ENCODE measurements at places on chromosomes 16 and 17. TPM values are rescaled to one million over a fixed set of nuclear protein-coding genes. Genes with fewer than 3 reads are reported as not detected.

NUP88 gene
- polyA plus RNA-seq, result 58.2 TPM

APOBR gene
- polyA plus RNA-seq, result 0.92 TPM

PDE6G gene
- 0.93 TPM for polyA plus RNA-seq

CTCF gene
- polyA plus RNA-seq, result 17.9 TPM

ERBB2 gene
- polyA plus RNA-seq, result 13.1 TPM

INO80E gene
- 109 TPM for polyA plus RNA-seq

TEDC2 gene
- polyA plus RNA-seq, result 1.5 TPM

UNC45B gene
- 0.06 TPM for polyA plus RNA-seq

KRTAP2-1 gene
- polyA plus RNA-seq, result not detected

HSD17B2 gene
- polyA plus RNA-seq, result 6.6 TPM

MIF4GD gene
- polyA plus RNA-seq, result 12.9 TPM

DBNDD1 gene
- polyA plus RNA-seq, result 7.3 TPM

MSLN gene
- 0.92 TPM for polyA plus RNA-seq

KIF2B gene
- not detected for polyA plus RNA-seq

BTBD17 gene
- polyA plus RNA-seq, result not detected

SLC38A7 gene
- 3.4 TPM for polyA plus RNA-seq

CLEC3A gene
- not detected for polyA plus RNA-seq

CRYBA1 gene
- not detected for polyA plus RNA-seq

CD79B gene
- polyA plus RNA-seq, result 8.1 TPM

MYO15B gene
- 67.7 TPM for polyA plus RNA-seq

OXLD1 gene
- polyA plus RNA-seq, result 82.2 TPM

ABR gene
- 41.2 TPM for polyA plus RNA-seq

OR4D1 gene
- not detected for polyA plus RNA-seq

TP53TG3B gene
- polyA plus RNA-seq, result 0.92 TPM

KRTAP9-4 gene
- not detected for polyA plus RNA-seq

SLC6A2 gene
- 0.13 TPM for polyA plus RNA-seq

MMP2 gene
- 67.9 TPM for polyA plus RNA-seq

YBX2 gene
- 1.2 TPM for polyA plus RNA-seq

GUCY2D gene
- polyA plus RNA-seq, result not detected

DNAI2 gene
- polyA plus RNA-seq, result not detected

RNF40 gene
- polyA plus RNA-seq, result 53.9 TPM

CLEC10A gene
- 6.6 TPM for polyA plus RNA-seq

SPN gene
- polyA plus RNA-seq, result 0.75 TPM

CCL23 gene
- not detected for polyA plus RNA-seq

HCRT gene
- not detected for polyA plus RNA-seq

KRT39 gene
- not detected for polyA plus RNA-seq

Data from stomach (tissue), 19 donors.